Spleen (tissue), 13 donors: ENCODE measurements at places on chromosomes 7 and 10.
A peak's percentile ranks its signal among the peaks of the same experiment; 100 is the strongest.

- H3K4me3 ChIP-seq = peak overlapping the region; percentile 78
- DNase-seq = peak; percentile 90
- no peaks in the 10 kb centered on the region for H3K36me3 ChIP-seq
- H3K27ac ChIP-seq = peak overlapping the region; percentile 93
- peaks cover 80% of the 10 kb centered on the region for H3K4me1 ChIP-seq
These were observed 652 bp downstream of the KAZALD1 start for GRCh38 chr10:101062232-101063049.

DNA sequence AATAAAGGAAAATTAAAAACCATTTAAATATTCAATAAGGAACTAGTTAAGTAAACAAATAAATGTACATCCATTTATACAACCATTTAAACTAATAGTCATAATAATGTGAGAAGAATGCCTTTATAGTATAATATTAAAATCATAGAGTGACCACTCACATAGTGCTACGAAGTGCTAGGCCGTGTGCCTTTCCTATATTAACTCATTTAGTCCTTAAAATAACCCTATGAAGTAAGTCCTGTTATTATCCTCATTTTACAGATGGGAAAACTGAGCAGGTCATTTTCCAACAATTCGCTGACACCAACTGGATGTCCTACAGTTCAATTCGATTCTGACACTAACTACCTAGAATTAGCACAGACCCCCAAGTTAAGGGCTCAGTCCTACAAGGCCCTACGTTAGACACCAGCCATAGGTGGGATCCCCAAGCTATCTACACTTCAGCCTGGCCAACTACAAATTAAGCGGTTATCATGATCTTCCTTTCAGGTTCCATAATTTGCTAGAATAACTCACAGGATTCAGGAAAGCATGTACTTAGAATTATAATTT lies 4.1 kb downstream of the STRIP2 start:
- H3K4me1 ChIP-seq = peaks cover 18% of the 10 kb centered on the region
- H3K27me3 ChIP-seq = peaks cover 24% of the 10 kb centered on the region
- DNase-seq = no peak
- no peak overlapping the region for H3K27ac ChIP-seq

DNA sequence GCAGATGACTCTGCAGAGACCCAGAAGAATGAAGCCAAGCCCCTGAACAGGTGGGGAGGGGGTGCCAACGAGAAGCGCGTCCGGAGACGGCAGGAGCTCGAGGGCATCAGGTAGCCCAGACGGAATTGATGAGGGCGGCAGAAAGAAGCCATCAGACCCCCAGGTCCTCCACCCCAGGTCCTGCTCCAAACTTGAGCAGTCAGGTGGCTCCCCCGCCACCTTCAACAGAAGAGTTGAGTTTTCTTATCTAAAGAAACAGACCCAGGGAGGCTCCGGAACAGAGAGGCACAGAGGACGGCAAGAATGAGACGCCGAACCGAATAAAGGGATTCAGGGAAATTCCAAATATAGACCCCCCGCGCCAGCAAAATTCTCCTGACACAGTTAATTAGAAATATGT lies 22.2 kb downstream of the RGS10 start:
- peaks cover 23% of the 10 kb centered on the region for H3K4me1 ChIP-seq
- H3K36me3 ChIP-seq = peaks cover 42% of the 10 kb centered on the region
- no peak overlapping the region for H3K27ac ChIP-seq

DNA sequence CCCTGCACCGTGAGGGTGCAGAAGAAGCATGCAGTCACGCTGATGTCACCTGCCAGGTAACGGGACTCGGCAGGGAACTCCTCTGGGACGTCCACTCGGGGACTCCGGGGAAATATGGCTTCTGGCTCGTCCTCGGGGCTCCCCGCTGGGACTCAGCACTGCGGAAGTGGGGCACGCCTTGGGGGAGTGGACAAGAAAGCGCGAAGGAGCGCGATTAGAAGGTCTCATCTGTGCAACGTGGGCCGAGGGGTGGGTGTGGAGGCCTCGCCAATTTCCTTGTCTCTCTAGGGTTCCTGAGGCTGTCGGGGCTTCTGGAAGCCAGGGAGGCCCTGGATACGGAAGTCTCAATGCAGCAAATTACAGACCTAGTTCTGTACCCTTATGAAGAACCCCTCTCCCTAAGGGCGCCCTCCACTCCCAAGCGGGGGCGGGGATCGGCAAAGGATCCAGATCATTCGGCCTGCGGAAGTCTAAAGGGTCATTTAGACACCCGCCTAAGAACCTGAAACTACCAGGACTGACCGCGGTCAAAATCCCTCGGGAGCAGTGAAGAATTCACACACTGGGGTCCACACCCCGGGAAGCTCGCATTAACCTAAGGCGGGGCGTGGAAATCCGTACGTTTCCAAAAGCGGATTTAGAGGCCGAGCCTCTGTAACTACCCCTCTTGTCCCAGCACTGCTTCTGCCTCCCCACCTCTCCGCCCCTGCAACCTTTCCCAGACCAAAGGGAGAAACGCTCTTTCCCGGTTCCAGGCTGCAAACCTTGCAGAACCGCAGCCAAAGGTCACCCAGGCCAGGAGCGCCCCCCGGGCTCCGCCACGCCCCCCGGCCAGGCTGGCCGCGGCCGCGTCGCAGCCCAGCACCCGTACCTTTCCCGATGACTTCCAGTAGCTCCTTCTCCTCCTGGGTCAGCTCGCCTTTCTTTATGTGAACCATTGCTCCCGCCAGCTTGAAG lies 640 bp downstream of the ANKMY2 start:
- H3K36me3 ChIP-seq = no peaks in the 10 kb centered on the region
- peaks cover 23% of the 10 kb centered on the region for H3K4me1 ChIP-seq
- H3K27me3 ChIP-seq = no peaks in the 10 kb centered on the region
- H3K4me3 ChIP-seq = peak overlapping the region; percentile 99
- DNase-seq = peak; percentile 92

GRCh38 chr7:29091715-29092114 lies 54.6 kb downstream of the CPVL start:
- peak overlapping the region; percentile 74 for H3K27ac ChIP-seq
- DNase-seq = no peak
- peaks cover 6% of the 10 kb centered on the region for H3K4me1 ChIP-seq
- H3K4me3 ChIP-seq = no peak overlapping the region
- H3K36me3 ChIP-seq = no peaks in the 10 kb centered on the region
